ENCODE measurements at places on chromosomes 16 and 17. TPM values are rescaled to one million over a fixed set of nuclear protein-coding genes. Genes with fewer than 3 reads are reported as not detected.

GRCh38 chr17:60087882-60088669 lies 9.4 kb upstream of the HEATR6 start:
- peak; percentile 61 for DNase-seq

GRCh38 chr16:1196494-1196893 lies 28.6 kb downstream of the TPSG1 start:
- no peak for DNase-seq

- no peak for DNase-seq
Measured at GRCh38 chr16:66850115-66850815, 6.1 kb downstream of the CA7 start.

GRCh38 chr17:4986403-4986802 lies 1.1 kb downstream of the CAMTA2 start:
- no peak for DNase-seq

- DNase-seq, result no peak
Measured at GRCh38 chr17:81489012-81489997, 23.3 kb downstream of the ACTG1 start.

DNA sequence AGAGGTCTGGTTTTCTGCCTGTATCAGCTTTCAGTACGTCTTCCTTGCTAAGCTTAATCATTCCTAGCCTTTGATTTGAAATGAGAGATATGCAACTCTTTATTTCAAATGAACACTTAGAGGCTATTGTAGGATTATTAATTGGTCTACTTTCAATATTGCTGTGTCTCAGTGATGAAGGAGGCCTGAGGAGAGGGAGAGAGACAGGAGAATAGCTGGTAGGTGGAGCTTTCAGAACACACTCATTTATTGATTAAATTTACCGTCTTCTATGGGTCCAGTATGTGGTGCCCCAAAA lies 187.0 kb downstream of the BCAS3 start:
- DNase-seq, result no peak

GRCh38 chr16:67804853-67805542 lies 1.4 kb downstream of the RANBP10 start:
- DNase-seq, result no peak

- no peak for DNase-seq
Measured at GRCh38 chr16:71406724-71407123, 35.1 kb downstream of the TLE7 start.

- DNase-seq, result no peak
Measured at GRCh38 chr16:72736074-72736473, 311.9 kb downstream of the ZFHX3 start.

DNA sequence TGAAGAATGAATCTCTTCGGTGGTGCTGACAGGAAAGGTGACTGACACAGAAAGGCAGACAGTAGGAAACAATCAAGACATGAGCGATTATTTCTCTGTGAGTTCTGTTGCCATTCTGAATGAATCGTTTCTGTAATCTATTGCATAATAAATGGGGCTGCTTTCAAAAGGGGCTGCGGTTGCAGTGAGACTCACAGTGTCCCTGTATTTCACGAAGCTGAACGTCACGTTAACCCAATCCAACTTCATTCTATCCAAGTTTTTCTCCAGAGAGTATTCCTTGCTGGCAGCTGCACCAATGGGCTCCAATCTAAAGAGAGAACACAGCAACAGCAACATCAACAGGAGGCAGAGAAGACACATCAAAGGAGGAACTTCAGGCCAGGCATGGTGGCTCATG lies 75.4 kb downstream of the DNAH3 start:
- DNase-seq, result no peak

- peak; percentile 54 for DNase-seq
Measured at GRCh38 chr17:7858522-7858810, 663 bp downstream of the CYB5D1 start.

GRCh38 chr16:79211586-79211985 lies 389.0 kb downstream of the MAF start:
- no peak for DNase-seq

DNA sequence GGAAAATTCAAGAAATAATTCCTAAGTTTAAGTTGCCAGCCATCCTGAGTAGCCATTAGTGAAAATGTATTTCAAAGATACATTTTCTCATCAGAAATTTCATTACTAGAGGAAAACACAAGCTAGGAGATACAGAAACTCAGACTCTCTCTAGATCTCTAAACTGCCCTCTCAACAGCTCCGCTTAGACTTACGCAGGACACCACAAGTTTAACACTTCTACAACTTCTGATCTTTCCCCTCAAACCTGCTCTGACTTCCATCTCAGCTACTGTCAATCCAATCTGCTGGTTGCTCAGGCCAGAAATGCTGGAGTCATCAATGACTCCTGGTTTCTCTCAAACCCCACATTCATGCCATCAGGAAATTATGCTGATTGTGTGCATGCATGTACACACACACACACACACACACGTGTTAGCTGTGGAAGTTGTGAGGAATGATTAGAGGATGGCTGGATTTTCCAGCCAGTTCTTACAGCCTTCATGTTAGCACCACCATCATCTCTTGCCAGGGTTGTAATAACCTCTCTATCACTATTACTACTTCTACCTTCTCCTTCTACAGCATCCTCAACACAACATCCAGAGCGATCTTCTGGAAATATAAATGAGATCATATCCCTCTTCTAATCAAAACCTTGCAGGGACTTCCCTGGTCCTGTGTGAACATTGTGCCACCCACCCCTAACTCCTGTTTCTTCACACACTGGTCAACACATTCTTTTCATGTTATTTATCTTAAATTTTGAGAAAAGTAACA lies 47.1 kb downstream of the COX10 start:
- no peak for DNase-seq

GRCh38 chr17:60328679-60329078 lies 63.3 kb downstream of the USP32 start:
- no peak for DNase-seq

GRCh38 chr17:69344939-69345338 lies 18.0 kb upstream of the ABCA5 start:
- DNase-seq, result no peak

Gene DNAH3
- total RNA-seq, result 0.02 TPM

Gene CCL13
- total RNA-seq, result not detected

Gene CD300E
- total RNA-seq, result not detected

Gene TSNAXIP1
- total RNA-seq, result 0.39 TPM

Gene INCA1
- total RNA-seq, result not detected

Gene TEX19
- not detected for total RNA-seq

Gene DNAH9
- total RNA-seq, result not detected

Gene HLF
- 5.3 TPM for total RNA-seq

Gene CTRB1
- total RNA-seq, result not detected

Gene CES3
- 0.44 TPM for total RNA-seq

Gene RDM1
- 4.9 TPM for total RNA-seq

Data from M059J (cell line).